Activated naive CD4-positive, alpha-beta T cell (primary cell): ENCODE measurements at places on chromosomes 2 and 18.

GRCh38 chr18:79914614-79915160 is 36.8 kb downstream of the SLC66A2 start:
- DNase-seq: no peak

DNA sequence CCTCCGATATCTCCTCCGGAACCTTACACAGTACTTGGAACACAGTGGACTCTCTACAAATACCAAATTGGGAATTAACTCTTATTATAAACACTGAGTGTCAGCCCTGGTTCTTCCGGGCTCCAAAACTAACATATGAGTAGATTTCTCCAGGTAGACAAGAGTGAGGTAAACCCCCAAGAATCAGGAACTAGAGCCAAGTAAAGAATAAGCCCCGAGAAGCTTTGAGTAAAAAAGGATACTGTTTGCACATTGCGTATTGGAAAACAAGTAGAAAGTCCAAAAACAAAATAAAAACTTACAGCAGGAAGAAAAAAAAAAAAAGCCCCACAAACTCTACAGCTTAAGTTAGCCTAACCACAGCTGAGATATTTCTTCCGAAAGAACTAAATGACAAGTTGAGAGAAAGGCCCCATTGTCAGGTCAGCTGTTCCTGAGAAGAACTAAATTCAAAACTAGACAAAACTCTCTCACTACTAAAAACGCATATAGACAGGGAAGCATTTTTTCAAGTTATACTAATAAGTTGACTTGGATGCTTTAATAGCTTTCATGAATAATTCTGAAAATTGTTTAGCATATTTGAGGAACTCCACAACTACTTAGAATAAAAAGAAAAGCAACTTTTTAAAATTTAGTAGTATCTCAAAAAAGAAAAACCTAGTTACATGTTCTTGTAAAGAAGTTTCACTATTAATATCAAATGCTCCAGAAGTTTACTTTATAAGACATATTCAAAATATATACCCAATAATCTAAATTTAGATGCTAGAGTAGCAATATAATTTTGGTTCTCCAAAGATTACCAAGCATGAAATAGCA is 4.3 kb upstream of the HAAO start:
- DNase-seq: no peak

- DNase-seq: no peak
These were observed 401.0 kb downstream of the SETBP1 start for GRCh38 chr18:45081566-45082181.

GRCh38 chr18:78730546-78730945 is 249.1 kb upstream of the SALL3 start:
- no peak for DNase-seq
